Activated T-helper 1 cell treated with anti-CD3 and anti-CD28 coated beads, Interleukin-2, amount 50 U/mL, for 16 hours (primary cell): ENCODE measurements at places on chromosomes 6 and 20.

GRCh38 chr6:25410102-25410501 is 130.9 kb downstream of the CARMIL1 start:
- no peak for DNase-seq

DNA sequence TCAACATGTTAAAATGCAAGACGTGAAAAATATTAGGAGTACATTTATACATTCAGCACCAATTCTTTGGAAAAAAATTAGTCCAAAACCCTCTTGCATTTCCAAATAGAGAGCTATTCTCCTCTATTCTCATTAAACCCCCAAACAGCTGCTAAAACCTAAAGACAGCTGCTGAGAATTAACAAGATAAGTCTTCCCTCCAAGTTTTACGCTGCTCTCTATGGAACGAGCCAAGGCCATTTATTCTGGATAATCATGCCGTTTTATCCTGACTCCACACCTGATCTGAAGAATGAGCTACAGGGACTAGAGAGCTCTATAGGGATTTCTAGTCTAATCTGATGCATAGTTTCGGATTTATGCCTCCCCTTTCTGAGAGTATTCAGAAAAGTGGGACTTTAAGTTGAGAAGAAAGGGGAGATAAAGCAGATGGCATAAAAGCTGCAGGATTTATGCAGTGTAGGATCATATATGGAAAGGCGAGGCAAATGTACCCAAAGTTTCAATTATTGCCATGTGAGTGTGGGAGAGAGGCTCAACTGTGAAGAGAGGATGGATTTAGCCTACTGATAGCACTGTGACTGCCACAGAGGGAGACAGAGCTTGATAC is 64.7 kb upstream of the HS3ST5 start:
- DNase-seq = no peak

DNA sequence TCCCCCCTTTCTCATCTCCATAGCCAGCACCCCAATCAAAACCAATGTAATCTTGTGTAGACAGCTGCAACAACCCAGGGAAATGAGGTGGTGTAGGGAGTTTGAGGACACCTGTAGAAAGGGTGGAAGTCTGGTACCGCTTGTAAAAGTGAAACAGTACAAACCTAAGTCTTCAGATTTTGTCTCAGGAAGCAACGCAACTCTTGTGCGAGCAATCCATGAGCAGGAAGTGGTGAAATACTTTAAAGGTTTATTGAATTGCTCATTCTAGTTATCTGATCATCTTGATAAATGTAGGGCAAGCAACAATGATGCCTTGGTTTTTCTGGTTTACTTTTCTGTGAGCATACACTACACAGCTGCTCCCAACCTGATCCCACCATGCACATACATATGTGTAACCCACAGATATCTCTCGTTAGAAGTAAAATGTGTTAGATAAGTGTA is 71.1 kb upstream of the THEMIS start:
- no peak for DNase-seq

- peak; percentile 50 for DNase-seq
Observed at GRCh38 chr6:26123675-26123946, 36.4 kb downstream of the HFE start.

- DNase-seq = no peak
Observed at GRCh38 chr6:166582258-166582657, 4.2 kb downstream of the RAMACL start.

DNA sequence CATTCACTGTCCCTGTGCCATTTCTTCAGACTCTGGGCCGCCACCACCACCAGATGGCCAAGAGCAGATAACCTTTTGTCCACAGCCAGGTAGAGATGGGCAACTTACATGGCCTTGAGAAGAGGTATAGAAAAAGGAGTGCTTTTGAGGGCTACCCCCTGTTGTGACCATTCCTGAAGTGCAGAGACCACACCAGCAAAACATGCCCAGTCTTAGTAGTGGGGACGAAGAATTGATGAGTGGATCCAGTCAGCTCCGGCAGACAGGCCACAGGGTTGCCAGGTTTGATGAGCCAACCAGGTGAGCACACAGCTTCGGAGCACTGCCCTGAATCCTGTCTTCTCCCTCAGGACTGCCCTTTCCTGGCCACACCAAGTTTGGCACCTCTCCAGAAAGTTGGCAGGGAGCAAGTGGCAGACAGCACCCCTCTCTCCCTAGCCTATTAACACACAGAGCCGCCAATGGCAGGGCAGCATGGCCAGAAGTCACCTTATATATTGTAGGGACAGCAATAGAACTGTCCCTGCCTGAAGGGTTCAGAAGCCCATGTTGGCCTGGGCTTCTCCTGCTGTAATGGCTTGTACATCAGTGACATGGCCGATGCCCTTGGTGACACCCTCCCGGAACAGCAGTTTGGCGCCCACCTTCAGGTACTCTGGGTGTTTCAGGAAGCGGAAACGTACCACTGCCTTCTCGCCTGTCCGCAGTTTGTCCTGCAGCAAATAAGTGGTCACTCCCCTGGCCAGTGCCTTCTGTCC is 7.8 kb downstream of the GTPBP2 start:
- no peak for DNase-seq

- DNase-seq = no peak
Observed at GRCh38 chr6:12602951-12603672, 113.5 kb upstream of the PHACTR1 start.

GRCh38 chr6:154566866-154567265 is 56.4 kb upstream of the CNKSR3 start:
- DNase-seq = no peak

GRCh38 chr6:158118886-158119285 is 49.2 kb downstream of the SERAC1 start:
- DNase-seq = no peak

DNA sequence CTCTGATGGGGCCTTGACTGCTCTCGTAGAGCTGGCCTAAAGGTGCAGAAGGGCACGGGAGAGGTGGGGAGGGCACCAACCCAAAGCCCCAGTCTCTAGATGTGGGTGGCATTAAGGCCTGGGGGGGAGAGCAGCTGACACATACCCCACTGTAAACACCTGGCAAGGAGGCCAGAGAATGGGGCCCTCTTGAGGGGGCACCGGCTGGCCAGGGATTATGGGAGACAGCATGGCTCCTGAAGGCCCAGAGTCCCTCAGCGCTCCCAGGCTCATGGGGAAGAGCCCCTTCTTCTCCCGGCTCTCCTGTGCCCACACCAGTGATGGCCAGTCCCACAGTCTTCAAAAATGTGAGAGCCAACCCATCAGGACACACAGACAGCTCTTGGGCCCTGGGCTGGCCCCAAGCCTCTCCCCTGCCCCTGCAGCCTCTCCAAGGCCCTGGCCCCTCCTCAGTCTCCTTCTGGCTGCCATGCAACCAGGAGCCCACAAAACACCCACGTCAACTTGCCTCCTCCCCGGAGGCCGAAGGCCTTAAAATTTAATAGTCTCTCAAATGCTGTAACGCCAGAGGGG is 58.2 kb upstream of the FOXP4 start:
- no peak for DNase-seq

GRCh38 chr6:166598441-166599138 is 12.1 kb upstream of the RAMACL start:
- DNase-seq = no peak

DNA sequence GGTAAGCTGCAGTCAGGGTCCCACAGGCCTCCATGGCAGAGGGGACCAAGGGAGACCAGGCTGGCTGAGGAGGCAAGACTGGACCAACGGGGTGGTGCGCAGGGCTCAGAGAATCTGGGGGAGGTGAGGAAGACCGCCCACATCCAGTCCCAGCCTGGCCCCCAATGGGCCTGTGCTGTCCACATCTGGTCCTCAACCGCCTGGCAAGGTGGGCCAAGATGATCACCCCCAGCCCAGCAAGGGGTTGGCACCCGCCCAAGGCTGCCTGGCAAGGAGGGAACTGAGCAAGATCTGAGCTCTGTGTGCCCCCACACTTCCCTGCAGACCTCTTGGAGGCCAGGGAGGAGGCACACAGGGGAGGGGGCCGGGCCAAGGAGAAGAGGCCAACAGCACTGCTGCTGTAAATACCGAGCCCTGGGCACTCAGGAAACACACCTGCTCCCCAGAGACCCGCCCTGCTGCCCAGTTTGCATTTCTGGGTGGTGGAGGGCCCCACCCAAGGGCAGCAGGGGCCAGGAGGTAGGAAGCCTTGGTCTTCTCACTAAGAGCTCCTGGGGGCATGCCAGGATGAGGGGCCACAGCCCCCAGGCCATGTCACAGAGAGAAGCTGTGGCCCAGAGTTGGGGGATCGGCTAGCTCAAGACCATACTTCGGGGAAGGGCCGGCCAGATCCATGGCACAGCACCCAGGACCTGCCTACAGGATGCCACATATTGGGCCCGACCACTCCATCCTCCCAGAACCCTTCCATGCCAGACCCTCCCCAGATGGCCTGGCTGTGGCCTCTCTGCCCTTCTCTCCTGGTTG is 109.6 kb downstream of the ASXL1 start:
- no peak for DNase-seq

- DNase-seq = peak; percentile 5
Observed at GRCh38 chr6:132354517-132355167, 46.6 kb downstream of the MOXD1 start.

- DNase-seq = no peak
Observed at GRCh38 chr20:32603046-32603726, 18.1 kb upstream of the NOL4L start.

DNA sequence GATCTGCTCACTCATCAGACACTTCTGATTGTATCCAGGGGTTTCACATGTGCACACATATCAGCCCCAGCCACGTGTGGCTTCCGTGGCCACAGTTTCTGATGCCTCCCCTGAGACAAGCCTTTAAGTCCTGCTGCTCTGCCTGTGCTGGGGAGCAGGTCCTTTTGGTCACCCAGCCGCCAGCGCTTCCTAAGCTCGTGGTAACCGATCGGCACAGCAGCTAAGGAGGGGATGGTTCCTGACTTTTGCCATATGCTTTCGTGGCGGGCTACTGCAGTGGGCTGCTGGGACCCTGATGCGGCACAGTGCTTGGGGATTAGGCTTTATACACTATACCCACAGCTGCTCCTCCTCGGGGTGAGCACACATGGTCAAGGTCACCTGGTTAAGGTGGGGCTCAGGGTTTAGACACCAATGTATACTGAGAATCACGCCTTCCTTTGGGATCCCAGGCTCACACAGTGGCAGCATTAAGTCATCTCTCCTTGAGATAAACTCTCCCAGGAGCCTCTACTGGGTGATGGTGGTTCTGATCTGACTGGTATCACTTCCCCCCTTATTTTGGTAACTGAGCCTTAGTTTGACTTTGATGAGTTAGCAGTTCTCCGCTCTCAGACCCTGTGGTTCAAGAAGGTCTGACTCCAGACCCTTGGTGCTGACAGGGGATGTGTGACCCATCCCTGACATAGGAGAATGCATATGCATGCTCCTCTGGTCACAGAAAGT is 85.9 kb upstream of the KCNG1 start:
- DNase-seq = no peak

GRCh38 chr20:1122388-1123315 is 4.2 kb downstream of the PSMF1 start:
- DNase-seq = no peak

DNA sequence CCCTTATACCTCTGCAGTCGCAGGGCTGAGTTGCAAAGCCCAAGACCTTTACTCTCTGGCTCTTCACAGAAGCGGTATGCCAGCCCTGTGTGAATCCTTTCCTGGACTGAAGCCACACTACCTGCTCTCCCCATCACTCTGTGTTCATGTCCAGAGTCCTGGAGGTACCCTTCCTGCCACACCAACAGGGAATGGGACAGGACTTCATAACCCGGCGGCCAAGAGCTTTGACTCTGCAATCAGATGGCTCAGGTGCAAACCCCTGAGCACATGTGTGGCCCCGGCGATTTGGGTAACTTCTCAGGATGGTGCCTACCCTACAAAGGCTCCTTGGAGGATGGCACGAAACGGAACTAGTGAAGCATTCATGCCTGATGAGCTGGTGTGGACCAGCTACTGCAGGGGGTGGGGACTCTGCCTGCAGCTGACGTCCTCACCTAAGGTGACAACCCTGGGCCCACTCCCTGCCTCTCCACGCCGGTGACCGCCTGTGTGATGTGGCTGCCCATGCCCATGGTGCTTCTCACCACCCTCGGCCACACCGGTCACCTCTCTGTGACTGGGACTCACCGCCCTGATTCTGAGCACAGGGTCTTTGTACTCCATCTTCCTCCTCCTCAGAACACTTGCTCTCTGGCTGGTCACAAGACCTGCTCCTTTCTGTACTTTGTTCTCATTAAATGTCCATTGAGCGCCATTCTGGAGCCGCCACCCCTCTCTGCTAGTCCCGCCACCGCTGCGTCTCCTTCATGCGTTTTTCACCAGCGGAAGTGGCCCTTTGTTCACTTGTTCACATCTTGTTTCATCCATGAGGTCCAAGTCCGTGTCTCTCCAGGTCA is 116.7 kb downstream of the SULF2 start:
- no peak for DNase-seq

- peak; percentile 40 for DNase-seq
Observed at GRCh38 chr6:31736021-31736767, at the start of gene CLIC1. CLIC1 (minus strand) TSS chr6:31736530; CDS start chr6:31736300, 230 bp downstream.

DNA sequence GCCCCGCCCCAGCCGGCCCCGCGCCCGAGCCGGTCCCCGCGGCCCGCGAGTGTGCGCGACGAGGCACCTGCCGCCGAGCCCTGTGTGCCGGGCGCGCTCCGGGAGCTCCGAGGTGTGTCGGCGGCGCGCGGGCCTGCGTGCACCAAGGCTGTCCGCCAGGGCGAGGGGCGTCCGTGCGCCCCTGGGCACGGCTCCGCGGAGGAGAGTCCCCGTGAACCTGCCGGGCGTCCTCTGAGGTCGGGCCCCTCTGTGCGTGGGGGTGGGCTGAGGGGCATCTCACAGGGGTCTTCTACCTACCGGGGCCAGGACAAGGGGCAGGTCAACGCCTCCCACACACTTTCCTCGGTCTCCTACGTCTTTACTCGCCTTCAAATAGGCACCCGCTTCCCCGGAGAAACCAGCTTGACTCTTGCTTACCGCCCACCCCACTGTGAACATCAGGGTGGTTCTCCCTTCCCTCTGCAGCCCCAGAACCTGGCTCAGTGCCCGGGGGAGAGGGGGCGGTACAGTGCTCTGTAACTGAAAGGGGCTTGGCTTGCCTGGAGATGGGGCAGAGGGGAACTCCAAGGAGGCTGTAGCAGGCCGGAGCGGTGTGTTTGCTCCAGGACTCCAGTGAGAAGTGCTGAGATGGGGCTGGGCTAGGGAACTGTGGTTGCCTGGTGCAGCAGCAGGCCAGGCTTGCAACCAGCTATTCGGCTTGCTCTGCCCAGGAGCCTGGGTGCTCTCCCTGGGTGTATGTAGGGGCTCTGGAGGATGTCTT is at the start of gene SAMD10:
Gene SAMD10, minus strand, starts transcription at position 86 of the 760 bp plus-strand sequence. CDS start 175 bp downstream, outside the sequence.
- DNase-seq = peak; percentile 57
